ENCODE measurements at places on chromosomes 3 and 15.

DNA sequence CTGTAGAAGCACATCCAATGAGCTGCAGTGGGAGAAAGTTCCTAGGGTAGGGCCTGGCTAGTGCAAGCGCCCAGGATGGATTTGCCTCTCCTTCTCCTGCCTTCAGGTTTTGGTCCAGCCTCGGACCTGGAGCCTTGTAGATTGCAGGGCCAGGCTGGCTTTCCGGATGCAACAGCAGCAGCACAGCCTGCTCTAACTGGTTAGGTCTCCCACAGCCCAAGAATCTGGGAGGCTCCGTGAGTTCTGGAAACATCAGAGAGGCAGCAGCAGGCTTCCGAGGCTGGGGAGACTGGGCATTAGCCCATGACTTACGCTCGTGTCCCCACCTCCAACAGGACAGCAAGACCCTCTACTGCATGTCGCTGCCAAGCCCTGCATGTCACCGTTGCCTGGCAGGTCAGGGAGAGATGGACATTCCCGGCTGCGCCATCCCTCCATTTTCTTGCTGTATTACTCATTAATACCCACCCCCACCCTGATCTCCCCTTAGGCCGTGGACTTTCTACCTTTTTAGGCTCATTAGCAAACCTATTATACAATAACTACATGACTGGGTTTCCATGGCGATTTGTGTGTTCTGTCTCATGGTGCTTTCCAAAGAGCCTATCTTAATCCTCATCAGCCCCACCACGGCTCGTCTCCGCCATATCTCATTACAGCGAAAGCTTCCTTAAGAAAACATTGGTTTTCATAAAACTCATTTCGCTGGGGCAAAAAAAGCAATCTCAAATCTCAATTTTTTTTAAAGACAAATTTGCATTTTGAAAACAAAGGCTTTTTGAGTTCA lies 40.9 kb upstream of the RGMA start:
- DNase-seq, result no peak

DNA sequence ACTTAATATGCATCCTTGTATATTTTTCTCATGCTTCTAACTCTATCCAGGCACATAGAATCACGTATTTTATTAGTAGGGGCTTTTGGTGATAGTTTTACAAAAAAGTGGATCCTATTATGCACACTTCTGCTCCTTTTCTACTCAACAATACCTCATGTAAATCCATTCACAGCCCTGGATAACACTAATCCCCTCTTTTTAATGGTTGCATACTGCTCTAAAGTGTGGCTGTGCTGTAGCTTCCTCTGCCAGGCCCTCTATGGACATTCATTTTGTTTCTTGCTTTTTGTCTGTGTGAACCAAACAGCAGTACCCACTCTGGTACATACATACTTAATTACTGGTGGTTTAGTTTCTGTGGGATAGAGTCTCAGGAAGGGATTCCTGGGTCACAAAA lies 51.3 kb upstream of the SCAANT1 start:
- DNase-seq, result no peak

- DNase-seq, result no peak
Observed at GRCh38 chr3:155504682-155505081, 211.2 kb upstream of the STRIT1 start.

DNA sequence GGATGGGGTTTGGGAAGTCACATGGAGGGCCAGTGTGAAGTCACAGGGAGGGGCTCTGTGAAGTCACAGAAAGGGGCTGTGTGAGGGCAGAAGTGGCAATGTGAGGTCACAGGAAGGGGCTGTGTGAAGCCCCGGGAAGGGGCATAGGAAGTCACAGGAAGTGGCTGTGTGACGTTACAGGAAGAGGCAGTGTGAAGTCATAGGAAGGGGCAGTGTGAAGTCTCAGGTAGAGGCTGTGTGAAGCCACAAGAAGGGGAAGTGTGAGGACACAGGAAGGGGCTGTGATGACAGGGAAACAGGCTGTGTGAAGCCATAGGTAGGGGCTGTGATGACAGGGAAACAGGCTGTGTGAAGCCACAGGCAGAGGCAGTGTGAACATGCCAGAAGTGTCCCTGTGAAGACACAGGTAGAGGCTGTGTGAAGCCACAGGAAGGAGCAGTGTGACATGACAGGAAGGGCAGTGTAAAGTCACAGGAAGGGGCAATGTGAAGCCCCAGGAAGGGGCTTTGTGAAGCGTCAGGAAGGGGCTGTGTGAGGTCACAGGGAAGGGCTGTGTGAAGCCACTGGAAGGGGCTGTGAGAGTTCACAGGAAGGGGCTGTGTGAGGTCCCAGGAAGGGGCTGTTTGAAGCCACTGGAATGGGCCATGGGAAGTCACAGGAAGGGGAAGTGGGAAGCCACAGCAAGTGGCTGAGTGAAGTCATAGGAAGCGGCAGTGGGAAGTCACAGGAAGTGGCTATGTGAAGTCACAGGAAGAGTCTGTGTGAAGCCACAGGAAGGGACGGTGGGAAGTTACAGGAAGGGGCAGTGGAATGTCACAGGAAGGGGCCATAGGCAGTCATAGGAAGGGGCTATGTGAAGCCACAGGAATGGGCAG lies 37.1 kb downstream of the GASK1A start:
- DNase-seq, result no peak

Measured in activated T-cell treated with anti-CD3 and anti-CD28 coated beads for 24 hours (primary cell).